CD4-positive, alpha-beta T cell treated with Interleukin-6 at 100 ng/mL for 8 hours (primary cell): ENCODE measurements at places on chromosomes 3 and 15.

DNA sequence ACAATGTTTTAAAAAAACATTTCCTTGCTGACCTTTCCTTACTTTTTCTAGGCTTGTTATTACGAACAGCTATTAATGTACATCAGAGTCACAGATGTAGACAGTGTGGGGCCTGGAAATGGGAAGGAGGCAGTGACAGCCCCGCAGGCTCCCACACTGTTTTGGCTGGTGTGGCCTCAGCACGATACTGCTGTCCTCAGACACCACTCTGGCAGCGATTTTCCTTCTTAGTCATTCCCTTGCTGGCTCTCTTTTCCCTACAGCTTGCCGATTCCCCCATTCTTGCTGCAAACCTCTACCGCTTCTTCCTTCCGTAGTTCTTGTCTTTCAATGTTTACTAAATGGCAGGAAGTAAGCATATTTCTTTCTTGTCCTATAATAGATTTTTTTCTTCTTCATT is 113.1 kb downstream of the ABI3BP start:
- DNase-seq: no peak

DNA sequence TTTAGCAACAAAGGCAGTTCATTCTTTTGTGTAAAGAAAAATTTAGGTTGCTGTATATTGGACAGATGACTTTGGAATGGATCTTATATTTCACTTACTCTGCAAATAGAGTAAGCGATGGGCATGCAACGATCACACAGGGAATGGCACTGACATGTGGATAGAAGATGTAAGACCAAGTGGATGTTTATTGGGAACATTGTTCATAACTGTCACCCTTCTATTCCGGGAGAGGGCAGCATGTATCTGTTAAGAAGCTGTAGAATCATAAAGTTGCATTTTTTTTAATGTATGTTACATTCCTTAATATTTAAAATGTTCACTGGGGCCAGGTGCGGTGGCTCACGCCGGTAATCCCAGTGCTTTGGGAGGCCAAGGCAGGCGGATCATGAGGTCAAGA is 41.2 kb downstream of the HPS3 start:
- DNase-seq: no peak

GRCh38 chr3:8441969-8442559 is 59.6 kb upstream of the LMCD1 start:
- no peak for DNase-seq

GRCh38 chr15:79515300-79516027 is 83.3 kb downstream of the MINAR1 start:
- no peak for DNase-seq

DNA sequence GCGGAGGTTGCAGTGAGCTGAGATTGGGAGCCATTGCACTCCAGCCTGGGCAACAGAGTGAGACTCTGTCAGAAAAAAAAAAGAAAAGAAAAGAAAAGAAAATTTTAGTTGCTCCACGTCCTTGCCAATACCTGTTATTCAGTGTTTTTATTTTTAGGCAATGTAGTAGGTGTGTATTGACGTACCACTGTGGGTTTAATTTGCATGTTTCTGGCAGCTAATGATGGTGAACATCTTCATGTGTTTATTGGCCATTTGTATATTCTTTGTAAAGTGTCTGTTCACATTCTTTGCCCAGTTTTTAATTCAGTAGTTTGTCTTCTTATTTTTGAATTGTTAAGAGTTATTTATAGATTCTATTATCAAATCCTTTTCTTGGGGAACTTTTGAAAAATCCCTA is 38.1 kb upstream of the GCSAM start:
- DNase-seq: no peak

- no peak for DNase-seq
Measured at GRCh38 chr15:58475573-58476524, 44.1 kb downstream of the LIPC start.
